ENCODE measurements at places on chromosomes 5 and 9. TPM values are rescaled to one million over a fixed set of nuclear protein-coding genes. Genes with fewer than 3 reads are reported as not detected.

The PCDHGA4 gene
- 0.72 TPM for total RNA-seq

The PCDHGA9 gene
- total RNA-seq, result 0.97 TPM

DNA sequence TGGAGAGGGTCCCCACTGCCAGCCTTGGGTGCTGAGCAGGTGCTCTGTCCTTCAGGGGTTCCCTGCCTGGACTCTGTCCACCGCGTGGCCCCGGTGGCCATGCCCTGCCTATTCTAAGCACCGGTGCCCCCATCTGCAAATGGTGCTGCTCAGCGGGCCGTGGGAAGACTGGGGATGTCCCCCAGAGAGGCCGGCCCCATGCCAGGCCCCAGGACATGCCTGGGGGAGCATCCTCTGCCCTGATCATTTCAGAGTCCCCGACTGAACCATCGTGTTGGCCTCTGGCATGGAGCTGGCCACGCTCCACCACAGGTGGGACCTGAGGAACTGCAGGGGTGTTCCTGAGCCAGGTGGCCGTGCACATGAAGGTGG, 64.7 kb downstream of the RXRA start:
- peaks cover 12% of the 10 kb centered on the region for H3K4me1 ChIP-seq
- no peaks in the 10 kb centered on the region for H3K36me3 ChIP-seq
- H3K27ac ChIP-seq, result no peak overlapping the region
- no peak for DNase-seq
- no peak overlapping the region for H3K4me3 ChIP-seq
- H3K27me3 ChIP-seq, result no peaks in the 10 kb centered on the region

The IFNA2 gene
- not detected for total RNA-seq

- no peaks in the 10 kb centered on the region for H3K36me3 ChIP-seq
- H3K4me1 ChIP-seq, result peaks cover 16% of the 10 kb centered on the region
- DNase-seq, result no peak
Measured at GRCh38 chr9:133242241-133242640, 32.8 kb downstream of the ABO start.

DNA sequence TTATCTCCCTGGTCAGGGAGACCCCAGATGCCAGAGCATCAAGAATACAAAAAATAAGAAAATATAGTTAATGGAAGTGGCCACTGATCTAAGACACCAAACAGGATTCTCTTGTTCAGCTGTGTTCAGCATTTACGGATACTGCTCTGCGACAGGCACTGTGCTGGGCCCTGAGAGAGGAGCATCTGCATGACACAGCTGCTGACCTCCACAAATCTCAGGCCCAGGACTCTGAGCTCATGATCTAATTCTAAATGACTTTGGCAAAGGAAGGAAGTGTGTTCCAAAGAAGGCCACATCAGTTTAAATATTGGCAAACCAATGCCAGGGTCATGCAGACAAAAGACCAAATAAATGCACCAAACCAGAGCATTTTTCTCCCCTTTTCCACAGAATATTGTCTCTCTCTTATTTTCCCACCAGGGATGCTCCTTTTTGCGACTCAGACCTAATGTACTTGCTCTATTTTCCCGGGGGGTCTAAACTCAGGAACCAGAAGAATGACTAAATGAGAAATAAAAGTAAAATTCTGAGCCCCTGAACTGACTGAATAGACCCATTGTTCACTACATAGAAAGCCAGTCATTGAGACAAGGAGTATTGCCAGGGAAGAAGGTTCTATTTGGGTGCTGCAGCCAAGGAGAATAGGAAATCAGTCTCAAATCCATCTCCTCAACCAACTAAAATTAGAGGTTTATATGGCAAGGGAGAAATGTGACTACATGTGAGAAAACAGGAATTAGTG, 1.4 kb upstream of the AGGF1 start:
- H3K27me3 ChIP-seq, result no peaks in the 10 kb centered on the region
- peaks cover 3% of the 10 kb centered on the region for H3K36me3 ChIP-seq
- no peak overlapping the region for H3K4me3 ChIP-seq
- no peak for DNase-seq
- H3K4me1 ChIP-seq, result peaks cover 27% of the 10 kb centered on the region

DNA sequence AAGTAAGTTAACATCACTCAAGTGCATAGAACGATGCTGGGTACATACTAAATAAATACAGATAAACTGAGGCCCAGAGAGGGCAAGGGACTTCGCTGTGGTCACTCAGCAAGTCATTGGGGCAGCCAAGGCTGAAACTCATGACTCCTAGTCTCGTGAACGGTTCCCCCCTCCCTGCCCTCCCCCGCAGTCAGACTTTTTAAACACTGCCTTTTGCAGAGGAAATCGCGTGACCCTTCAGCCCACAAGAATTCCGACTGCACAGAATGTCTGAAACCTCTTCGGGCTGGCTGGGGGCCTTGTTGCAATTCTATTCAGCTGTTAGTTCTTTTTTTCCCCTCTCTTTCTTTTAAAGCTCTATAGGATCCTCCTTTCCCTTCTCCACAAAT, 28.1 kb downstream of the NEK6 start:
- H3K4me1 ChIP-seq, result peaks cover 83% of the 10 kb centered on the region
- peaks cover 6% of the 10 kb centered on the region for H3K36me3 ChIP-seq

GRCh38 chr9:4389755-4390154, 89.9 kb upstream of the GLIS3 start:
- peaks cover 3% of the 10 kb centered on the region for H3K4me1 ChIP-seq
- H3K27me3 ChIP-seq, result peaks cover 10% of the 10 kb centered on the region
- H3K4me3 ChIP-seq, result no peak overlapping the region
- H3K36me3 ChIP-seq, result no peaks in the 10 kb centered on the region
- no peak overlapping the region for H3K27ac ChIP-seq

The IL4 gene
- not detected for total RNA-seq

DNA sequence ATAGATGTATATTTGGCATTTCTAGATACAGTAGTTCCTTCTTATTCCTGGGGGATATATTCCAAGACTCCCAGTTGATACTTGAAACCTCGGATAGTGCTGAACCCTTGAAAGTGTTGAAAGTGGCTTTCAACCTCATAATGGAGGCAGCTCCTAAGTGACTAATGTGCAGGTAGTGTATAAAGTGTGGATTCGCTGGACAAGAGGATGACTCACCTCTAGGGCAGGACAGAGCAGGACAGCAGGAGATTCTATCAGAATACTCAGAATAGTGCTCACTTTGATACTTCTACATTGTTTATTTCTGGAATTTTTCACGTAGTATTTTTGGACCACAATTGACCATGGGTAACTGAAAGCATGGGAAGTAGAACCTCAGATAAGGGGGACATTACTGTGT, 1138.9 kb upstream of the WWC1 start:
- no peak overlapping the region for H3K4me3 ChIP-seq
- H3K27me3 ChIP-seq, result peaks cover 24% of the 10 kb centered on the region
- DNase-seq, result no peak
- H3K4me1 ChIP-seq, result no peaks in the 10 kb centered on the region
- no peaks in the 10 kb centered on the region for H3K36me3 ChIP-seq
- no peak overlapping the region for H3K27ac ChIP-seq

The SAPCD2 gene
- total RNA-seq, result 2.5 TPM

The PAPPA gene
- total RNA-seq, result 219 TPM

The PCDHB12 gene
- total RNA-seq, result 2.4 TPM

The PKD2L2 gene
- total RNA-seq, result not detected

DNA sequence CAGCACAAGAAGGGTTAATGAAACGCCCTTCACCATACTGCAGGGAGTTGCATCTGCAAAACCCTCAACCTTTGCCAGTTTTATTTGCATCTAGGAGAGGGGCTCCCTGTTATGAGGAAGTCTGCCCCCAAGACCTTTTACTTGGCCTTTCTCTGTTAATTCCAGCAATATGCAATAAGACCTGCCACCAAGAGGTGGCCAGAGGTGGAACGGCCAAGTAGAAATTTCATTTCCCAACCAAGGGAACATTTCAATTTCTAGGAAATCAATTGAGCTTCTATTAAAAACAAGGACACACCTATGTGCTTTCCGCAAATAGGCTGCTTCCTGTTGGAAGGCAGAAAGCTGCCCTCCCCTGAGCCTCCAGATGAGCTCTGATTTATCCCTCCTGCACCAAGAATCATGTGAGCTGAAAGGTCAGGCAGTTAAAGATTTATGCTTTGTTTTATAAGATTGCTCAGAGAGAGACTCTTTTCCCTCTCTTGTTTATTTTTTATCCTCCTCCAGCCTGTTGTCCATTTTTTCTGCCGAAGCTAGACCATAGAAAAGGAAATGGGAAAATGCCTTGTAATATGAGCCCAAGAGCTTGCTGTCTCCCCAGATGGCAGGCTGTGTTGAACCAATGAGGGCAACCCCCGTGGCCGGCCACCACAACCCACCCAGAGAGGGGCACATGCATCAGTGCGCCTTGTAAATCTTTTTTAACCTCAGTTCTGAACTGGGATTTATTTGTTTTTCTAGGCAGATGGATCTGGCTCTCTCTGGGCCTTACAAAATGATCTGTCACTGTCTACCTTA, 572.8 kb downstream of the TLE1 start:
- peaks cover 4% of the 10 kb centered on the region for H3K4me1 ChIP-seq
- H3K36me3 ChIP-seq, result no peaks in the 10 kb centered on the region
- no peak overlapping the region for H3K27ac ChIP-seq
- no peak for DNase-seq

DNA sequence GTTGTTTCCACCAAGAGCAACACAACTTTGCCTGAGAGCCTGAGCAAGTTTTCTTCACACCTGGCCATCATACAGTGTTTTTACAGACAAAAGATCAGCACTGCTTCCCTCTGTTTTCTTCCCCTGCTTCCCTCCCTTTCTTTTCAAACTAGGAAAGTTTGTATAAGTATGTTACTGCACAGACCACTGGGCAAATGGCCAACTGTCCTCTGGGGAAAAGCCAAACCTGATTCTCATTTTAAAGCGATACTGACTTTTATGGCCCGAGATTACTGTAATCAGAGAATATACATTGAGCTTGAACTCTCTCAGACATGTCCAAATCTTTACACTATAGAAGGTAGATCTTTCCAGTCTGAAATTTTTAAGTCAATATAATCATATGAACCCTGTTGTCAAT, 415.0 kb downstream of the NFIB start:
- H3K27me3 ChIP-seq, result no peaks in the 10 kb centered on the region
- H3K4me1 ChIP-seq, result peaks cover 28% of the 10 kb centered on the region
- no peaks in the 10 kb centered on the region for H3K36me3 ChIP-seq
- no peak overlapping the region for H3K4me3 ChIP-seq

The SLC38A9 gene
- total RNA-seq, result 20.7 TPM

GRCh38 chr9:77848897-77849296, 182.7 kb downstream of the GNAQ start:
- H3K4me3 ChIP-seq, result no peak overlapping the region
- no peaks in the 10 kb centered on the region for H3K36me3 ChIP-seq
- H3K27ac ChIP-seq, result peak overlapping the region; percentile 85
- no peaks in the 10 kb centered on the region for H3K27me3 ChIP-seq
- DNase-seq, result no peak

- H3K27me3 ChIP-seq, result peaks cover 4% of the 10 kb centered on the region
- peaks cover 30% of the 10 kb centered on the region for H3K4me1 ChIP-seq
- DNase-seq, result peak; percentile 73
- peak overlapping the region; percentile 67 for H3K4me3 ChIP-seq
- no peaks in the 10 kb centered on the region for H3K36me3 ChIP-seq
Measured at GRCh38 chr9:126516936-126517832, 96.5 kb upstream of the LMX1B start.

DNA sequence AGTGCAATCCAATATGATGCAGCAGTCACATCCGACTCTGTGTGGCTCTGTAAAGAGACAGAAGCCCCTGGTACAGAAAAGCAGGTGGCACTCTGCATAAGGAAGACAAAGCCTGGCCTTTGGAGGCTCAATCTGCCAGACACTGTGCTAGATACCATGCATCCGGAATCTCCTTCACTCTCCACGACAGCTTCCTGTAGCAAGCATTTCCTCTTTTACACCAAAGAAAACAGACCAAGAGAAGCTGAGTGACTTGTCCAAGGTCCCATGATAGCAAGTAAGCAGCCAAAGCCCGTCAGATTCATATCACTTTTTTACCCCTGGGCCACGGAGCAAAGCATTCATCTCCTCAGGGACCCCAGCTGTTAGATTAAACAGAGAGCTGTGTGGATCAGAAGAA, 64.2 kb upstream of the SMIM23 start:
- H3K36me3 ChIP-seq, result peaks cover under 1% of the 10 kb centered on the region
- peaks cover 4% of the 10 kb centered on the region for H3K4me1 ChIP-seq
- H3K27me3 ChIP-seq, result peaks cover 9% of the 10 kb centered on the region
- no peak for DNase-seq
- H3K27ac ChIP-seq, result no peak overlapping the region
- no peak overlapping the region for H3K4me3 ChIP-seq

- H3K4me1 ChIP-seq, result no peaks in the 10 kb centered on the region
- H3K27ac ChIP-seq, result no peak overlapping the region
- no peak for DNase-seq
- H3K27me3 ChIP-seq, result peaks cover 8% of the 10 kb centered on the region
- H3K36me3 ChIP-seq, result no peaks in the 10 kb centered on the region
- no peak overlapping the region for H3K4me3 ChIP-seq
Measured at GRCh38 chr5:6166698-6167394, 211.5 kb downstream of the MED10 start.
